ENCODE measurements at places on chromosomes 11 and 22.
A peak's percentile ranks its signal among the peaks of the same experiment; 100 is the strongest.

- DNase-seq = no peak
Measured at GRCh38 chr11:122724520-122724919, 69.0 kb downstream of the UBASH3B start.

- peak; percentile 49 for DNase-seq
Measured at GRCh38 chr11:33893711-33894397, 2.0 kb upstream of the LMO2 start.

GRCh38 chr11:60764879-60765278, 8.2 kb downstream of the MS4A15 start:
- DNase-seq = no peak

- no peak for DNase-seq
Measured at GRCh38 chr11:122720107-122720881, 64.8 kb downstream of the UBASH3B start.

- DNase-seq = no peak
Measured at GRCh38 chr11:40998920-40999319, 460.5 kb downstream of the LRRC4C start.

GRCh38 chr11:794766-795633, 3.1 kb downstream of the SLC25A22 start:
- DNase-seq = no peak

DNA sequence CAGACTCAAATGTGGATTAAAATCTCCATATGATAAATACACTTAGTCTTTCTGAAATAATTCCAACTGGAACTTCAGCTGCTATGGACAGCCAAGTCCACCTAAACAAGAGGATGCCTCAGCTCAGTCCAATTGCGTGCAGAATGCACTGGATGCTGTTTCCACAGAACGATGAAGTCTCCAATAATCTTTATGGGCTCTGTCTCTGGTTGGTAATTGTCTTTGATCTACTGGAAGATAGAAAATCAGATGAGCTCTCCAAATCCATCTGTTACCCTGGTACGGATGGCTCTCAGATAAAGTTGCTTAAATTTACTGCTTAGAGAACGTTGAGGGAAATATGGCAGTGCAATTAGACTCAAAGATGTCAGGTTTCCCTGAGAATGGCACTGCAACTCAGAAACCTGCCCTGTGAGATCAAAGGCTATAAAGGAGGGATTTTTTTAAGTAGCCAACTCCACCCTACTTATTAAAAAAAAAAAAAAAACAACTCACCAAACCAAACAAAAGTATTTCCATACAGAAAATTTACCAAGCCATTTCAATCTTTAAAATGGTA, 859 bp upstream of the BIRC3 start:
- DNase-seq = no peak

Measured in naive thymus-derived CD8-positive, alpha-beta T cell (primary cell).